ENCODE measurements at places on chromosomes 13 and 19.

- DNase-seq = no peak
Measured at GRCh38 chr19:5358173-5358800, 17.7 kb upstream of the PTPRS start.

- DNase-seq = peak; percentile 92
Measured at GRCh38 chr19:45766869-45767346, 2.1 kb downstream of the SIX5 start.

GRCh38 chr19:8305798-8306197 is 2.4 kb downstream of the CD320 start:
- DNase-seq = no peak

DNA sequence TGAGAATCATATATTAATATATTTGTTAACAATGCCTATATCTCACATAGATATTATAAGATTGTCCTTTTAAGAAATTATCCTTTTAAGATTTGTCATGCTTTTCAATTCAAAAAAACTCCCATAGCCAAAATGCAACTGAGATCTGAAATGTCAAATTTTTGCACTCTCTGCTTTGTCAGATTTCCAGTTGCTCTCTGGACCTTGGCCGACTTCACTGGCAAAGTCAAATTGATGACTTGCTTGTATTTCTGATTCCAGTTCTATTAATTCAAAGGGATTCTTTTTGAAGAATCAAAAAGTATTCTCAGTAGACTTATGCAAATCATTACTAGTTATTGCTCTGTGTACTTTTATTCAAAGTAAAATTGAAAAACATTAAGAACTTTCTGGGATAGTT is 101.2 kb upstream of the SCEL start:
- no peak for DNase-seq

DNA sequence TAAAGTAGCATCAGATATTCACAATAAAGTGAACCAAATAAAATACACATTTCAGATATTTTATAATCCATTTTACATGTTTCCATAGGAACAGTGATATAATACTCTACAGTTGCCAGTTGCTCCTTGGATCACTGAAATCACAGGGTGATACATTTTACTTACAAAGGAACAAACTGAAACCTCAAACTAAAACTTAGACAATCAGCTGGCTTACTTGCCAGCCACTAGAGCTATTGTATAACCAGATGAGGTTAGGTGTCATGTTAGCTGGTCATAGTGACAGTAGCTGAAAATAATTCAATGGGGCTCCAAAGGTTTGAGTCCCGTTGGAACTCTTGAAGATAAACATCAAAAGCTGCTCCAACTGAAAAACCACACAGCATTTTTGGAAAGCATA is 274.6 kb downstream of the ITGBL1 start:
- no peak for DNase-seq

DNA sequence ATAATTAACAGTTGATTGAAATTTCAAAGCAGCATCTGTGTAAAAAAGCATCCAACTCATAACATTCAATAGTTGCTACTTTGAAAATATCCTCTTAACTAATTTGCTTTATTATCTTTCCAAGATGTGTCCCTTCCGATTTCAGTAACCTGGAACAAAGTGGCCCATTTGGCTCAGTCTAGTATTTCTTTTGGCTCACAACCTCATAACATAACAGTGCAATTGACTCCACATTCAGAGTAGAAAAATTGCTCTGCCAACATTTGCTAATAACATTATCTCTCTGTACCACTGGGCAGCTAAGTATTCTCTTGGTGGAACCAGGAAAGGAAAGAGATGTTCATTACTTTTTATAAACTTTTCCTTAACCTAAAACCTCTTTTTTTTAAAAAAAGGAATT is 571.1 kb upstream of the ARGLU1 start:
- DNase-seq = no peak

GRCh38 chr19:6668691-6669090 is 1.3 kb downstream of the TNFSF14 start:
- no peak for DNase-seq

GRCh38 chr19:10207026-10207425 is 12.3 kb upstream of the DNMT1 start:
- DNase-seq = no peak

- DNase-seq = no peak
Measured at GRCh38 chr13:31101472-31102170, 60.1 kb downstream of the HSPH1 start.

GRCh38 chr13:79226938-79227337 is 179.1 kb downstream of the RBM26 start:
- no peak for DNase-seq

DNA sequence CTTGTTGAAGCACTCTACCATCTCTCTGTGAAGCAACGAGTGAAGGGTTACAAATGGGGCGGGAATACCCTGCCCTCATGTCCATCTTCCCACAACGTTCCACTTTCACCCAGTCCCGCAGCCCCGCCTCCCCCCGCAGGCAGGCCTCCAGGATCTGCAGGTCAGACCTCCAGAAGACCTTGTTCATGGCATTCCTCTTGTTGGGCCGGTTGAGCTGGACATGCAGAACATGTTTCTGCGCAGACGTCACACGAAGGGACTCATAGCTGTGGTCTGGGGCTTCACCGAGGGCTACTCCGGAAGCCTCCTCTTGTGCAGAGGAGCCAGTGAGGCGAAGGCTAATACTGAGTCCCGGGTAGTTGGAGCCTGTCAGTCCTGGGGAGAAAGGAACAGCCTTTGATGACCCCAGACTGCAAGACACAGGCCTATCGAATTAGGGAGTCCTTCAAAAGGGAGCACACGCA is 420 bp downstream of the ECH1 start:
- no peak for DNase-seq

DNA sequence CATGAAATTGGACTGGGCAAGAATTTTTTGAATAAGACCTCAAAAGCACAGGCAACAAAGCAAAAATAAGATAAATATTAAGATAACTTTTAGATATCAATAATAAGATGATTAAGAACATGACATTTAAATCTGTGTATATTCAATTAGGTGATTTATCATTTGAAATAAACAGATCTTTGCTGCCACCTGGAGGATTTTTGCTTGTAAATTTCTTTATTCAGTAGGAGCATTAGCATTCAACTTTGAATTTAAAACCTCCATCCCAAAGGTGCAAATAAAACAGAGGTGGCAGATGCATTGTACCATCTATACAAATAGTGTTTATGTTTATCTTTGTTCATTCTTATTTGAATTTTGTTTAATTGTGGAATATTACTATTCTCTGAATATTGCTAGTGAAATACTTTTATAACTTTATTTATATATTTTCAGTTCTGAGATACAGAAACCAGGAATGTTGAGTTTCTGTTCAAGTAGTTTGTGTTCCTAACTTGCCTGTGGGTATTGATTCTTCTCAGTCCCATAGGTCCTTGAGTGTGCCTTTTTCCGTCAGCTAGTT is 20.9 kb downstream of the COG6 start:
- no peak for DNase-seq

GRCh38 chr13:51786425-51787265 is 17.3 kb downstream of the DHRS12 start:
- no peak for DNase-seq

DNA sequence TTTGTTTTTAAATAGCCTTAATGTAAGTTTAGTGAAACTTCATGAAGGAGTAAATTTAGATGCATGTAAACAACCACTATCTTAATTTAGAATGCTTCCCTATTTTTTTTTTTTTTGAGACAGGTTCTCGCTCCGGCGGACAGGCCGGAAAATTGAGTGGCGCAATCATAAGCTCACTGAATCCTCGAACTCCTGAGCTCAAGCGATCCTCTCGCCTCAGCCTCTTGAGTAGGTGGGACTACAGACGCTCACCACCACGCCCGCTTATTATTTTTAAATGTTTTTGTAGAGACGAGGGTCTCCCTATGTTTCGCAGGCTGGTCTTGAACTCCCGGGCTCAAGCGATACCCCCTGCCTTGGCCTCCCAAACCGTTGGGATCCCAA is 1.6 kb downstream of the TEX30 start:
- no peak for DNase-seq

DNA sequence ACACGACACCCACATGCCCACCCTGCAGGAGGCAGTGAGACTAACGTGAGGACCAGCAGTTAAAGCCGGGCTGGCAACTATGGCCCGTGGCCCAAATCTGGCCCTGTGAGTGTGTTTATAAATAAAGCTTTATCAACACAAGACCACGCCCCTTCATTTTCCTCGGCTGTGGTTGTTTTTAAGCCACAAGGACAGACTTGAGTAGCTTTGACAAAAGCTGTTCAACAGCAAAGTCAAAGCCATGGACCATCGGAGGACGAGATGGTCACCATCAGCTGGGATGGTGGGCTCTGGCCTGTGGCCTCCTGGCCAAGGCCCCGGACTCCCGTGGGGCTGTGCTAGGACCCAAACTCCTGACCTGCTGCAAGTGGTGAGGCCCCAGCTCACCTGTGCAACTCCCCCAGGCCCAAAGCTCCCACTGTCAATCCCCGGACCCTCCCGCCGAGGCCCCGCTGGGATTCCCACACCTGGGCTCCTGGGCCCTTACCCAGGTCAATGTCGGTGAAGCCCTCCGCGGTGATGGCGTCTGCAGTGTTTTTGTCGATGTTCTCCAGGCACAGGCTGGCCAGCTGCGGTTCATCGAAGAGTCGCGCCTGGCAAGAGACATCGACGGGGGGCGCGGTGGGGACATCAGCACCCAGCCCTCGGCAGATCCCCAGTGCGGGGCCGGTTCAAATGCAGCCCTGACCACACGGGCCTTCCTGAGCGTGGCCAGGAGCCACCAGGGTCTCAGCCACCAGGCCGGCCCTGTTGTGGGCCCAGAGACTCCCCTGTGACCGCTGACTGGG is 25.1 kb downstream of the BTBD2 start:
- no peak for DNase-seq

GRCh38 chr19:14525729-14526128 is 3.7 kb upstream of the TECR start:
- no peak for DNase-seq

- no peak for DNase-seq
Measured at GRCh38 chr19:50660088-50660366, 10.8 kb downstream of the C19orf81 start.
